ENCODE measurements at places on chromosomes 3 and 15. TPM values are rescaled to one million over a fixed set of nuclear protein-coding genes. Genes with fewer than 3 reads are reported as not detected.

Gene TTC14
- 75.0 TPM for total RNA-seq

Gene ESYT3
- total RNA-seq: 0.22 TPM

Gene BNC1
- total RNA-seq: not detected

Gene RETNLB
- not detected for total RNA-seq

Gene CDHR4
- not detected for total RNA-seq

Gene FANCD2OS
- total RNA-seq: not detected

Gene ZNF197
- total RNA-seq: 14.4 TPM
